ENCODE measurements at places on chromosomes 4 and X.

GRCh38 chrX:115425359-115425758 is 135.6 kb upstream of the PLS3 start:
- no peak for DNase-seq

GRCh38 chr4:165343353-165344191 is 16.1 kb downstream of the MSMO1 start:
- no peak for DNase-seq

GRCh38 chr4:184401397-184402171 is 72.8 kb downstream of the IRF2 start:
- DNase-seq = no peak

DNA sequence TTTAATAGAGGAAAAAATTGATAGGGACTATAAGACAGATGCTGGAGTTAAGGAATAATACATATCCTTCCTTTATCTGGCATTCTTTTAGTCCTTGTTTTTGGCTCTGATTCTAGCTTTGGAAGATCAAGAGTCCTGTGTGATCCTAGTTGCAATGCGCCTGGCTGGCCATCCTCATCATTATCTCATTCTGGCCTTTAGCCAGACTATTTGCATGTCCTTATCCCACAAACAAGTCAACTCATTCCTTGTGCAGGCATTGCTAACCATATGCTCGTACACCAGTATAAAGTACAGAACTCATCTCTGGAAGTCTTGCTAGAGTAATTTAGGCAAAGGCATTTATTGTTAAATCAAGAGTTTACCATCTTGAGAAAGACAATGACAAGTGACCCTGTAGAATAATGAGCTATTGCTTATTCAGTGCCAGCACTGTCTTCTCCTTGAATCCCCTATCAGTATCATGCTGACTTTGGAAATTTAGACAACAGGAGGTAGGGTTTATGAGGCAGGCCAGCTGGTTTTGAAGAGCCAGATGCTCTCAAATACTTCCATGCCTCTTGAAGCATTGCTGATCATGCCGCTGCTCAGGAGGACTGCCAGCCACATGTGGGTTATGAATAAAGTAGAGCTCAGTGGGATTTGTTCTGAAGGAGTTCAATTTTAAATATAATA is 1730.3 kb upstream of the TENM3 start:
- no peak for DNase-seq

- DNase-seq = no peak
Observed at GRCh38 chr4:56450342-56450741, 14.3 kb downstream of the PAICS start.

DNA sequence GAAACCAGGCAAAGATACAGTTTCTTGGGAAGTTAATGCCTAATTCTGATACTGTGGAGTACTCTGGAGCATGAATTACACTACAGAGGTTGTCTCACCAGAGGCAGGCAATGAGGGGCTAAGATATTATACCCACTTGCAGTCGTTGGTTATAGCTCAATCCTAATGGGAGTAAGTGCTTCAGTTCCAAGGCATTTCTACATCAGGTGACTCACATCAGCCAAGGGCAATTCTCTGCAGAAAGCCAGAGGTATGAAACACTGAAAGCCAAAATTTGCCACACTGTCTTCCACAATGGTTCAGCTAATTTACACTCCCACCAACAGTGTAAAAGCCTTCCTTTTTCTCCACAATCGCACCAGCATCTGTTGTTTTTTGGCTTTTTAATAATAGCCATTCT is 174.0 kb upstream of the IL15 start:
- no peak for DNase-seq

GRCh38 chr4:5137927-5138326 is 86.6 kb downstream of the STK32B start:
- no peak for DNase-seq

DNA sequence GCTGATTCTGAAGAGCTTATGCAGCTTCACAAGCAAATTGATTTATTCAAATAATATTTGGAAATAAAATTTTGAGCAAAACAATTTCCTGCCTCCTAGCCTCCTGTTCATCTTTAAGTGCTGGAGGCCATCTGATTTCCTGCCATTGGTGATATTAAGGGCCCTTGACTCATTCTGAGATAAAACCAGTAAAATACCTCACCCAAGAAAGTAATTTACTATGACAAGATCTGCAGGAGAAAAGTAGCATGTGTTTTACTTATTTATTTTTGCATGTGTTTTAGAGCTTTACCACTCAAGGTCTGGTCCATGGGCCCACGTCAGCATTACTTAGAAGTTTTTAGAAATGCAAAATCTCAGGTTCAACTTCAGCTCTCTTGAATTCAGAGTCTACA is 67.7 kb downstream of the DCLK2 start:
- no peak for DNase-seq

DNA sequence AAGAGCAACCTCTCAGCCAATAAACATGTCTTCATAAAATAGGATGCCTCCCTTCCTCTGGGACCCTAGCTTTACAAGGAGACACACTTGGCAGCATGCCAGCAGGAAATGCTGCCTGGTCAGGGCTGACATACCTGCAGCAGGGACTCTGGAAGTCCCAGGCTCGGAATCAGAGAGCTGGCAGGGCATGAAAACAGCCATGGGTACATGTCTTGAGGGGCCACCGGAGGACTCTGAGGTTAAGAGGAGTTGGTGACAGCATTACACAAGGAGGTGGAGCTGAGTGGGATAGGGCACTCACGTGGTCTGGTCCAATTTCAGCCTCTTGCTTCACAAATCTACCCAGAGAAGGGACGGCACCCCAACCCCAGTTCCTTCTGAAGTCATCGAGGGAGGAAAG is 15.7 kb downstream of the MSX1 start:
- no peak for DNase-seq

- DNase-seq = no peak
Observed at GRCh38 chrX:37998586-37999262, 7.6 kb upstream of the SYTL5 start.

DNA sequence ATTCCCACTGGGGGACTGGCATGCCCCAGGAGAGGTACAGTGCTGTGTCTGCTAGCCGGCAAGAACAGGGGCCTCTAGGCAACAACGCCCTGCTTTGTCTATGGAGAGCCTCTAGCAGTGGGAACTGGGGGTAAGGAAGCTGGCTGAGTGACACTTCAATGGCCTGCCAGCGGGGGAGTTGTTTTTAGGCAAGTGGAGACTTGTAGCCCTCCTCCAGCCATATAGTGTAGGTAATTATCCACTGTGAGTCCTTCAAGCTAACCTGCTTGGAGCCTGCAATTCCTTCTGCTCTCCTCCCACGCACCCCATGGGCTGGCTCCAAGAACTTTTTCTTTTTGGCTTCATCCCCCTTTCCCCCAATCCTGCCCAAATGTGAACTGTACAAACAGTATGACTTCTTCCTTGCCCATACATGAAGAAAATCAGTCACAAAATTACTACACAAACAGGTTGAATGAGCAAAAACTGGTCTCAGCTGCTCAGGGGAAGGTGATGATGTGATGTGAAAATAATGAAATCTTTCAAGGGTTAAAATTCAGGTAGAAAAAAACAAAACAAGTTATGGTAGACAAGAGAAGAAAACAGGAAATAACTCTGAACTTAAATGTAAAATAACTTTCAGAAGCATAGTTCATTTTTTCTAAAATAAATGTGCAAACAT is 33.1 kb downstream of the LEF1 start:
- DNase-seq = no peak

DNA sequence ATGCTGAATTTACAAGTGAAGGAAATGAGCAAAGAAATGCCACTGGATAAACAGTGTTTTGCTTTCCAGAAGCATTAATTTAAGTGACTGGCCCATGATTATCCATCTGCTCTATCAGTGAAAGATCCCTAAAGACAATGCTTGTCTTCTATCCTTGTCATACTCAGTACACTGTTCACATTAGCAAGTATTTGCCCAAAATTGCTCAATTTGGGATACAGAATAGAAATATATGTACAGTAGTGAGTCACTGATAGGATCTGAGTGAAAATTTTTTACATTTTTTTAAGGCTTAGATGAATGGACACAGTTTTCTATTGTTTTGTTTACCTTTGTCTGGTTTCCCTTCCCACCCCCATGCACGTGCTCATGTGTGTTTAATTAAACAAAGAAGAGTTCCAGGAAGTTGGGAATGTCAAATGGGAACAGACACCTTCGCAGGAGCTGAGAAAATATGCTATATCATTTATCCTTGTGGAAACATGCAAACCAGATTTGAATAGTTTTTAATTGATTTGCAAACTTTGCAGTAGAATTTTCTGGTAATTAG is 656.3 kb downstream of the RPA4 start:
- DNase-seq = no peak

- DNase-seq = no peak
Observed at GRCh38 chr4:24237709-24238108, 346.6 kb downstream of the DHX15 start.

GRCh38 chrX:39577206-39577984 is 520.4 kb downstream of the BCOR start:
- DNase-seq = no peak

DNA sequence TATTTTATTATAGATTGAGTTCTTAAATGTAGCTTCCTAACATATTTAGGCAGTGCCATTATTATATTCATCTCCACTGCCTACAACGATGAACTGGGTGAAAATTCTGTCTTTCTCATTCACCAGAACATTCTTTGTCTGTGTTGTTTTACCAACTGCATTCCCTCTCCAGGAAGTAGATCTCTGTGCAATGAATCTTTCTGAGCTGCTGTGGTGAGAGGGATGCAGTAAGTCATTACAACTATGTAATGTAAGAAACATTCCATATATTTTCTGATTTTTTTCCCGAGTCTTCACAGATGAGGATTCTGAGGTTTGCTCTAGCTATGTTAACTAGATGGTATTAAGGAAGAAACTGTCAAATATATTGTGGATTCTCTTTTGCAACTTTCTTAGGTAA is 811.9 kb upstream of the PCDH7 start:
- no peak for DNase-seq

- DNase-seq = no peak
Observed at GRCh38 chrX:108735091-108735678, 1.2 kb downstream of the IRS4 start.

DNA sequence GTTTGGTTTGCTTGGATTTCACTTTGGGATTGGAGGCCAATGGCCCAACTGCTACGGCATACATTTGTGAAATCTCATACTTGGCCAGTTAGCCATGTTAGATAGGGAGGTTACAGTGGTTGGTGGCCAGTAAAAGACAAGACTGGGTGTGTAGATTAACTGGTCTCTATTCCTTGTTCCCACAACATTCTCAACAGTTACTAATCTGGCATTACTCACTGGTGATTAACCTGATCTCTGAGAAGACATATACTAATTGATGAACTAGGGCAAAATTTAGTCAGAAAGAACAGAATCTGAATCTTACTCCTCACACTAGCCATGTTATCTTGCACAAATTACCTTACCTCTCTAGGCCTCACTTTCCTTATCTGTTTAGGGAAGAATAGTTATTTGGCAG is 33.4 kb downstream of the GATB start:
- DNase-seq = no peak

DNA sequence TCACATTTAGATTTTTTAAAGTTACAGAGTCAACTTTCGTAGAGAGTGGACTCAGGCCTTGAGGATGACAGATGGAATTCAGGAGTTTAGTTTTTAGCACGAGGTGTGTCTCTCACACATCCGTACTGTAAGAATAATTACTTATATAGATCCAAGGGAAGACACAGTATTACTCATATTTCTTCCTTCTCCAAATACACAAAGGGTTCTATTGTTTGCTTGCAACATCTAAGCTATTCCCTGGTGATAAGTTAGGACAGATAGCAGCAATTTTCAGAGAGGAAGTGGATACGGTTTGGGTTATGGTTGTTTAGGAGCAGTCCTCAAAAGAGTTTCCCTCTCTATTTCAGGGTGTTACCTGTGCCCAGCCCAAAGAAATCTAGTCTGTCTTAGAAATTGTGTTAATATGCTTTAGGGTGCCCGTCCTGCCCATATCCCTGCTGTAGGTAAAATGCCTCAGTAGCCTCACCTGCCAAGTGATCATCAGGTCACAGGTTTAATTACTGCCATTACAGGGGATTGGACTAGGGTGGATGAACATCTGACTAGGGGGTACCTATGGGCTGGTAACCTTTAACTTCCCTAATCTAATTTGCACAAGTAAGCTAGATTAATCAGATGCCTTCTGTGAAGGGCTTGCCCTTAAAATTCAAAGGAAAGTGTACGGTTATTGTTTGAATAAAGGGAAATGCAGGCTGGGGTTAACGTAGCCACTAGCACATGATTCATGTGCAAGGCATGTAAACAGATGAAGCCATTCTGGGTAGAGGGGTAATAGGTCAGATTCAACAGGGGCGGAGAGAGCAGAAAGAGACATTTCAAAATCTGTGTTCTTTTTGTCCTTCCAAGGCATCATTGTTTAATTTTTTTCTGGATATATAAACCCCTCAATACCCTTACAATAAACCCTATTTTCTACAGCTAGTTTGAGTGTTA is 8.7 kb upstream of the PPP3CA start:
- DNase-seq = no peak

GRCh38 chrX:153925387-153925738 is 701 bp downstream of the ARHGAP4 start:
- no peak for DNase-seq

DNA sequence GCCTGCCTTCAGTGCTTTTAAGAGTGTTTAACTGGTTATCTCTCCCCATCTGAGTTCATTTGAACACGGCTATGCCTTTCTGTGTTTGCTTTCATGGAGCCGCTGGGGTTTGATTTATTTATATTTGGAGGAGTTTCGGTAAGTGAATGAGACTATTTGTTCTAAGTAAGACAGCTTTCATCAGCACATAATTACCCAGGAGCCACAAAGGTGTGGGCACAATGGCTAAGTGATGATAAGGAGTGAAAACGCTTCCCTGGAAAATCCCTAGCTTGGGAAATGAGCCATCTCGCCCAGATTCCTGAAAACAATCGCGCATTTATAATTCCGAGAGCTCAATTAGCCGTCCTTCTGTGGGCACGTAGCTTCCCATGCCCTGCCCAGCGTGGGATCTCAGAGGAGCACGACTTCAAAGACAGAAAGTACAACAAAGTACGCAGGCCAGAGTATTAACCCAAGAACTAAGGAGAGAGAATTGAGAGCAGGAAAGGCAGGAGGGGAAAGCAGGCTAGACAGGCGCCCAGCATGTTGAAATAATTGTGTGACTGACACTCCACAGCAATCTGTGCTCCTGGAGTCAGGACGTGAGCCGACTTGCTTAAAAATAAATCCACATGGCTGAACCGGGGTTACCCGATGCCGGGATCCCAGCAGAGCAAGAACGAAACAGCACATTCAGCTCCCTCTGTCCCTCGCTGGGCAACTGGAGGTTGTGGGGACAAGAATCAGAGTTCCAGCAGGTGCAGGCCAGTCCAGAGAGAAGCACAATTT is 99.0 kb downstream of the DHRSX start:
- no peak for DNase-seq

DNA sequence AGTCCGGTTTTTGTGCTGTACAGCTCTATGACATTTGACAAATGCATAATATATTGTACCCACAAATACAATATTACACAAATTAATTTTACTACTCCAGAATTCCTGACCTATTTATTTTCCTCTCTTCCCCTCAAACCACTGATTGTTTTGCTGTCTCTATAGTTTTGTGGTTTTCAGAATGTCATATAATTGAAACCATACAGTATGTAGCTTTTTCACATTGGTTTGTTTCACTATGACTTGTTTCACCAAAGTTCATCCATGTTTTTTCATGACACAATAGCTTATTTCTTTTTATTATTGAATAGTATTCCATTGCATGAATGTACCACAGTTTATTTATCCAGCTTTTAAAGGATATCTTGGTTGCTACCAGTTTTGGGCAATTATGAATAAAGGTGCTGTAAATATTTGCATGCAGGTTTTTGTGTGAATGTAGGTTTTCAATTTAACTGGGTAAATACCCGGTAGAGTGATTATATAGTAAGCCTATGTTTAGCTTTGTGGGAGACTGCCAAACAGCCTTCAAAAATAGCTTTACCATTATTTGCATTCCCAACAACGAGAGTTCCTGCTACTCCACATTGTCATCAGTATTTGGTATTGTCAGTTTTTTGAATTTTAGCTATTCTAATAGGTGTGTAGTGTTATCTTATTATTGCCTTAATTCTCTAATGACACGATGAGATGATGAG is 25.9 kb downstream of the RNF175 start:
- DNase-seq = no peak
